ENCODE measurements at places on chromosomes 4 and X.
A peak's percentile ranks its signal among the peaks of the same experiment; 100 is the strongest.

GRCh38 chrX:9498236-9498635 is 33.4 kb downstream of the TBL1X start:
- no peak for DNase-seq

- no peak for DNase-seq
Measured at GRCh38 chrX:155334486-155335336, at the start of gene CLIC2. Gene CLIC2, minus strand, starts transcription at chrX:155334614. Its CDS starts 187 bp downstream, at chrX:155334427.

GRCh38 chrX:106415276-106415895 is 196.4 kb upstream of the RADX start:
- no peak for DNase-seq

DNA sequence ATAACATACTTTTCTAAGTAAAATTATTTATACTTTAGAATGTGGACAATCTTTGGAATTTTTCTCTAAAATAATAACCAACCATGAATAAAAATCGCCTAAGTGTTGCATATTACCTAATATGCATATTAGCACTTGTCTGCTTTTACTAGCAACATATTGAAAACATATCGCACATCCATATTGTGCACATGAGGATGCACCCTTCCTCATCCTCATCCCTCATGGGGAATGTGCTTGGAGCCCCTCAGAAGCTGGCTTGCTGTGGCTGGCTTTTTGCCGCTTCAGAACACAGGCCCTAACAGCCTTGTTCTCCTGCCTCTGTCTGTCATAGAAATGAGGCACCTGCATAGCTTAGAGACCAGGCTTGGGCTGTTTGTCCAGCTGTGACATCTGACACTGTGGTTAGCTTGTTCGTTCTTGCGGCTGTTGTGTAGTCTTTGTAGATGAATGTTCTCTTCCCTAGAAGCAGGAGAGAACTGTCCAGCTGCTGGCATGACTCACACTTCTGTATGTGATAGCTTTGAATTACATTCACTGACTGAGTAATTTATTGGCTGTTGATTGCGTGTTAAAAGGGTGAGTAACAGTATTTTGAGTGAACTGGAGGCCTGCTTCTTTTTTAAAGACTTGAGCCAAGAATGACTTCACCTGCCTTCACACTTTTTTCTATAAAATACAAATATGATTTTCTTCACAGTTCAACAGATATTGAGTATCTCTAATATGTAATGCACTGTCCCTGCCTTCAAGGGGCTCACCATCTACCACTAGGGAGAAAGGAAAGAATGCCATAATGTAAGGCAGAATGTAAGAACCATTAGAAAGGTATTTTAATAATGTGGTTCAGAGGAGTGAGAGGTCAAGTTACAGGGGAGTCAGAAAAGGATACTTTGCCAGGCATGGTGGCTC is 81.9 kb downstream of the HMGB2 start:
- DNase-seq: peak; percentile 77

DNA sequence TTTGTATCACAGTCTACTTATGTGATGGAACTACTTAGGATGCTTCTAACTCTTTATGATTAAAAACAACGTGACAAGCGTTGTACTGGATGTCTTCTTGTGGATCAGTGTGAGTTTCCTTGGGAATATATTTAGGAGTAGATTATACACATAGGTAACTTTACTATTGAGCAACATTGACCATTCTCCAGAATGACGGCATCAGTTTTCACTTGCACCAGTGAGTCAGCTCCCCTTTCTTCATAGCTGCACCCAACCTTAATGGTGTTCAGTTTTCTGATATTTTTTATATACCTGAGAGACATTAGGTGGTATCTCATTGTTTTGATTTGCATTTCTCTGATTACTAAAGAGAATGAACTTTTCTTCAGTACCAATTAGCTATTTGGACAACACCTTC is 343.9 kb downstream of the ADGRL3 start:
- no peak for DNase-seq

DNA sequence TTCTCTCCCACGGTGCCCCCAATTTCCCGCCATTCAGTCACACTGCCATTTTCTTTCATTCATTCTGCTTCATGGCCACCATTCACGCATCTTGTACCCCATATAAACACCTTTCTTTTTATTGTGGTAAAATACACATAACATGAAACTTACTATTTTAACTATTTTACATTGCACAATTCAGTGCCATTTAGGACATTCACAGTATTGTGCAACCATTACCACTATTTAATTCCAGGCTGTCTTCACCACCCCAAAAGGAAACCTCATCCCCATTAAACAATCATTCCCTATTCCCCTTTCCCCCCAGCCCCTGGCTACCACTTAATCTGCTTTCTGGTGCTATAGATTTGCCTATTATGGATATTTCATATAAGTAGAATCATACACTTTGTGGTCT is 15.9 kb downstream of the SPACA5 start:
- DNase-seq: no peak

DNA sequence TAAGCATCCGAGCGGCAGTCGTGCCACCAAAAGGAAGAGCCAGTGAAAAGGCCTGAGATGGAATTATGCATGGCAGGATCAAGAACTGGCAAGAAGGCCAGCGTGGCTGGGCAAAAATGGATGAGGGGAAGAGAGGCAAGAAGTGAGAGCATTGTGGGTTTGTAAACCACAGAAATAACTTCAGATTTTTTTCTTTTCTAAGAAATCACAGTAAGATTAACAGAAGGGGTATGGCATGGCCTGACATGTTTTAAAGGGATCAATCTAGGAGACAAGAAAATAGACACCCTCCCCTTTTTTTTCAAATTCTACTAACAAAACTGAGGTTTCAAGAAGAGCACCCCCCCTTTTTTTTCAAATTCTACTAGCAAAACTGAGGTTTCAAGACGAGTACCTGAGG is 82.5 kb downstream of the BMP3 start:
- DNase-seq: no peak

DNA sequence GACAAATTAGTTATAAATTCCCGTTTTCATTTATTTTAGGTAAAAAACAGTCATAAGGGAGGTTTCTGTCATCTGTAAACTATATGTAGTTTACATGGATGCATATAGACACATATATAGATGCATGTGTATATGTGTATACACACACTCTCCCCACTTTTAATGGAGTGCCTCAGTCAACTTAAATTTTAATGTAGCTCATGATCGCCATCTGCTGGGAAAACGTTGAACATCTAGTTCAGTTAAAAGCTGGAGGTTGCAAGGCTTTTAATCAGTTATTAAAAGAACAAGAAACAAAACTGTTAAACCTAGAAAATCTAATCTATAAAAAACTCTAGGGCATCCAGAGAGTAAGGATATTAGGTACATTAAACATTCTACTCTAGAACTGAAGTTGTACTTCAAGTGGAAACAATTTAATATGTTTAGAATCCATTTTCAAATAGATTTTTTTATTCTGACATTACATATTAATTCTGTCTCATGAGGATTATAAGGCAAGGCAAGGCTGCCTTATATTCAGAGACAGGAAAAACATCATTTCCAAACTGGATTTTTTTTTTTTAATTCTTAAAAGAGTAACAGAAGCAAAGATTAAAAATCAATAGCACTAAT is 122.6 kb downstream of the SHISA3 start:
- DNase-seq: peak; percentile 14

DNA sequence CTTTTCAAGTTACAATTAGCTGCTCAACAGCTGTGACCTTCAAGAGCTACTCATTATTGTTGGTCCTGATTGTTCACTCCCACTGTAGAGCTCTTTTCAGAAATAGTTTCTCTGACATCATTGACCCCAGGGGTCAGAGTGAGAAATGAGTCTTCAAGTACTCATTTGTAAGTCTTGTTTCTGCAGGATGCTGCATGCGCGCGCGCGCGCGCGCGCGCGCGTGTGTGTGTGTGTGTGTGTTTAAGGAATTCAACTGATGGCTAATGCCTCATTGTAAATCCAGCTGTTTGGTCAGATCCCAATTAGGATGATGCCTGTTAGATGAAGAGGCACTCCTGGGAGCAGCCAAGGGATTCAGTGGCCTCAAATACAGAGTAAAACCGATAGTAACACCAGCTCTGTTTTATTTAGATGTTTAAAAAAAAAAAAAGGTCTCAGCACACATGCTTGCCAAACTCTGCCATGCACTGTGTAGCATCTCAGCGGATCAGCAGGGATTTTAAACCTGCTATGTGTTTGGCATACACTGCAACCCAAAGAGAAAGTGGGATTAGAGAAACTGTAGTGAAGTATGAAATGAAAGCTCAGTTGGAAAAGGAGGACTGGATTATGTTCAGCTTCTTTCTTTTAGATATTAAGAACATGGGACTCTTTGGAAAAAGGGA is 332.3 kb downstream of the ADGRL3 start:
- no peak for DNase-seq

- DNase-seq: no peak
Measured at GRCh38 chr4:169649545-169650226, 29.3 kb downstream of the CLCN3 start.

- no peak for DNase-seq
Measured at GRCh38 chr4:11566444-11567022, 137.8 kb upstream of the HS3ST1 start.

- no peak for DNase-seq
Measured at GRCh38 chrX:43564953-43565352, 91.1 kb upstream of the MAOA start.

DNA sequence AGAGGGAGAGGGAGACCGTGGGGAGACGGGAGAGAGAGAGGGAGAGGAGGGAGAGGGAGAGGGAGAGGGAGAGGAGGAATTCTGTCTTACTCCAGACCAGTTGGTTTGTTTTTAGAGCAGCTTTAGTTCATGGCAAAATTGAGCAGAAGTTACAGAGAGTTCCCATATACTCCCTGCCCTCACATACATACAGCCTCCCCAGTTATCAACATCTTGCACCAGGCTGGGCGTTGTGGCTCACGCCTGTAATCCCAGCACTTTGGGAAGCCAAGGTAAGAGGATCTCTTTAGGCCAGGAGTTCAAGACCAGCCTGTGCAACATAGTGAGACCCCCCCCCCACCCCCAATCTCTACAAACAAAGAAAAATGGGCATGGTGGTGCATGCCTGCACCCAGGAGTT is 79.8 kb upstream of the OGT start:
- no peak for DNase-seq

- DNase-seq: no peak
Measured at GRCh38 chr4:130068072-130068471, 972.1 kb downstream of the C4orf33 start.

DNA sequence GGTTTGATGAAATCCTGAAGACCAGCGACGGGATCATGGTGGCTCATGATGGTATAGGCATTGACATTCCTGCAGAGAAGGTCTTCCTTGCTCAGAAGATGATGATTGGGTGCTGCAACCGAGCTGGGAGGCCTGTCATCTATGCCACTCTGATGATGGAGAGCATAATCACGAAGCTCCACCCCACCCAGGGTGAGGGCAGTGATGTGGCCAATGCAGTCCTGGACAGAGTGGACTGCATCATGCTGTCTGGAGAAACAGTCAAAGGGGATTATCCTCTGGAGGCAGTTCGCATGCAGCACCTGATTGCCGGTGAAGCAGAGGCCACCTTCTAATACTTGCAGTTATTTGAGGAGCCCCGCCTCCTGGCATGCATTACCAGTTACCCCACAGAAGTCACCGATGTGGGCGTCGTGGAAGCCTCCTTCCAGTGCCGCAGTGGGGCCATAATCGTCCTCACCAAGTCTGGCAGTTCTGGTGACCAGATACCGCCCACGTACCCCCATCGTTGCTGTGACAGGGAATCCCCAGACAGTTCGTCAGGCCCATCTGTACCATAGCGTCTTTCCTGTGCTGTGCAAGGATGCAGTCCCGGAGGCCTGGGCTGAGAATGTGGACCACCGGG is 140.1 kb downstream of the EDA2R start:
- DNase-seq: no peak

GRCh38 chr4:75564023-75564422 is 8.2 kb downstream of the ODAPH start:
- no peak for DNase-seq

DNA sequence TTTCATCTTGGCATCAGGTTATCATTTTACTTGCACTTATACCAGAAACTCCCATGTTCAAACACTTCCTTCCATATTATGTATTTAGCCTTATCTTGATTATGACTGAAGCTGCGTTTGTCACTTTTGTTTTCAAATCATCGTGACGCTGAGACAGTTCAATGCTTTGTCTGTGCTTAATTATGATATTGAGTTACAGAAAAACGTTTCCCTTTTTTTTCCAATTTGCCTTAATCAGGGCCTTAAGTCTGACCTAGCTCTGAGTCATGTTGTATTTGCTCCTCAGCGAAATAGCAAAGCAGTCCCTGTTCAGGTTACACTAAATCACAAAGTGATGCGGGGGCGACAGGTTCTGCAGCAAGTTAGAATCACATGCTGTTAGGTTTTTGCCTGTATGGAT is 254.7 kb downstream of the AFF2 start:
- no peak for DNase-seq

- DNase-seq: no peak
Measured at GRCh38 chr4:120434756-120435155, 368.1 kb upstream of the MAD2L1 start.

- no peak for DNase-seq
Measured at GRCh38 chr4:128341634-128342033, 54.0 kb upstream of the PGRMC2 start.

GRCh38 chrX:28498658-28499057 is 88.6 kb upstream of the IL1RAPL1 start:
- no peak for DNase-seq

DNA sequence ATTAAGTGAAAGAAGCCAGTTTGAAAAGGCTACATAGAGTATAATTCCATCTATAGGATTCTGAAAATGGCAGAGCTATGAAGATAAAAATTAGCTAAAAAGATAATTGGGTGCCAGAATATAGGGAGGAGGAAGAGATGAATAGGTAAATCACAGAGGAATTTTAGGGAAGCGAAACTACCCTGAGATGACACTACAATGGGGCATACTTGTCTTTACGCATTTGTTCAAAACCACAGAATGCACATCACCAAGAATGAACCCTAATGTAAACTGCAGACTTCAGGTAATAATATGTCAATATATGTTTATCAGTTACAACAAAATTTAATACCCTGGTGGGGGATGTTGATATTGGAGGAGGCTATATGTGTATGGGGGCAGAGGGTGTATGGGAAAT is 1342.9 kb downstream of the ADGRL3 start:
- no peak for DNase-seq

- no peak for DNase-seq
Measured at GRCh38 chrX:21132686-21133393, 241.4 kb upstream of the CNKSR2 start.

GRCh38 chr4:156558373-156559025 is 413.1 kb downstream of the PDGFC start:
- no peak for DNase-seq

- DNase-seq: no peak
Measured at GRCh38 chrX:70969635-70970481, 39.0 kb upstream of the SLC7A3 start.

DNA sequence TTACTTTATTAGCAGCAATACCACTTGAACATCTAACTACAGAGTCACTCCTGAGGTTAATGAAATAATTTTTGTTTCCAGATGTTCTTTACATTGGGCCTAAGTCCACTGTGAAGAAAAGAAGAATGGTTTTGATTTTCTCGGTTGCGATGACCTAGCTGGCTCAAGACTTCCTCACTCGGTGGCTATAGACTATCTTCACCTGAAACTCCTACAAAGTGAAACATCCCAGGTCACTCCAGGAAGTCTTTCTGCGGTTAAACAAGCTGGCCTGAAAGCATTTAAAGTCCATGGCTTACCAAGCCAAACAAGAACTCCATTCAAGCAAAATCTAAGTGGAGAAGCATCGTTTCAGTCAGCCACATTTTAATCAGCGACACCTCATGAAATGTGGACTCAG is 13.7 kb upstream of the SORBS2 start:
- DNase-seq: no peak

GRCh38 chr4:56330691-56331090 is 56.6 kb downstream of the AASDH start:
- no peak for DNase-seq

GRCh38 chr4:6217716-6218381 is 17.5 kb upstream of the JAKMIP1 start:
- no peak for DNase-seq

Data from COR-L47 (cell line).